IMR-90 (cell line): ENCODE measurements at places on chromosomes 12 and 14. TPM values are rescaled to one million over a fixed set of nuclear protein-coding genes. Genes with fewer than 3 reads are reported as not detected.

Gene PTGDR
- not detected in 2 replicates for total RNA-seq

Gene EPYC
- total RNA-seq: not detected in 2 replicates

Gene AQP6
- not detected in 2 replicates for total RNA-seq

Gene MYL2
- total RNA-seq: not detected in 2 replicates

Gene ABCC9
- total RNA-seq: 5.6 and 6.6 TPM in 2 replicates

Gene RBMS2
- total RNA-seq: 28.3 and 38.0 TPM in 2 replicates

Gene TRIAP1
- 19.2 and 45.5 TPM in 2 replicates for total RNA-seq

Gene RNASE3
- not detected in 2 replicates for total RNA-seq

Gene TESPA1
- total RNA-seq: not detected in 2 replicates

Gene SELPLG
- total RNA-seq: 2.8 and 3.2 TPM in 2 replicates

Gene HOTAIR
- total RNA-seq: not detected in 2 replicates

Gene GPX2
- not detected in 2 replicates for total RNA-seq

Gene ITGA7
- 3.9 and 4.4 TPM in 2 replicates for total RNA-seq

Gene LRCOL1
- total RNA-seq: 0.28 TPM in 1 of 2 replicates, not detected in the other

Gene FKBP4
- total RNA-seq: 36.0 and 44.2 TPM in 2 replicates

Gene TRMT5
- 10.4 and 15.6 TPM in 2 replicates for total RNA-seq

Gene MIP
- not detected in 2 replicates for total RNA-seq

Gene NEUROD4
- not detected in 2 replicates for total RNA-seq

Gene SYCP3
- total RNA-seq: under 0.01 TPM in 1 of 2 replicates, not detected in the other

Gene MYF6
- not detected in 2 replicates for total RNA-seq

Gene PLA2G1B
- total RNA-seq: not detected in 2 replicates

Gene COCH
- total RNA-seq: 0.18 and 0.28 TPM in 2 replicates

Gene TAS2R7
- not detected in 2 replicates for total RNA-seq

Gene LBHD2
- total RNA-seq: not detected in 2 replicates

Gene AKAP3
- total RNA-seq: 0.54 and 0.56 TPM in 2 replicates

Gene USP44
- total RNA-seq: 33.5 and 40.3 TPM in 2 replicates

Gene TAPBPL
- total RNA-seq: 3.4 and 3.6 TPM in 2 replicates

Gene JDP2
- total RNA-seq: 35.7 and 38.9 TPM in 2 replicates

Gene RAD9B
- 0.18 and 0.56 TPM in 2 replicates for total RNA-seq

Gene SOX5
- total RNA-seq: 11.9 and 13.1 TPM in 2 replicates

Gene BHLHE41
- 0.72 and 1.1 TPM in 2 replicates for total RNA-seq

Gene STAT6
- 38.9 and 43.4 TPM in 2 replicates for total RNA-seq

Gene PTPN6
- total RNA-seq: under 0.01 TPM in 1 of 2 replicates, not detected in the other

Gene KIF5A
- under 0.01 and 0.18 TPM in 2 replicates for total RNA-seq

Gene SMOC1
- total RNA-seq: 0.90 and 1.1 TPM in 2 replicates

Gene IL31
- total RNA-seq: not detected in 2 replicates

Gene CFAP251
- 9.1 and 9.4 TPM in 2 replicates for total RNA-seq

Gene PRPH
- total RNA-seq: not detected in 2 replicates
